Effector memory CD4-positive, alpha-beta T cell (primary cell): ENCODE measurements at places on chromosomes 2 and 18.
A peak's percentile ranks its signal among the peaks of the same experiment; 100 is the strongest.

GRCh38 chr2:218827701-218828476, 3.7 kb downstream of the PRKAG3 start:
- no peak for DNase-seq

GRCh38 chr2:109173311-109174171, 44.5 kb downstream of the SH3RF3 start:
- DNase-seq: no peak

- DNase-seq: no peak
These were observed 123.5 kb upstream of the BOD1L2 start for GRCh38 chr18:57023275-57023882.

- no peak for DNase-seq
These were observed 52.8 kb upstream of the OTOF start for GRCh38 chr2:26530696-26531095.

DNA sequence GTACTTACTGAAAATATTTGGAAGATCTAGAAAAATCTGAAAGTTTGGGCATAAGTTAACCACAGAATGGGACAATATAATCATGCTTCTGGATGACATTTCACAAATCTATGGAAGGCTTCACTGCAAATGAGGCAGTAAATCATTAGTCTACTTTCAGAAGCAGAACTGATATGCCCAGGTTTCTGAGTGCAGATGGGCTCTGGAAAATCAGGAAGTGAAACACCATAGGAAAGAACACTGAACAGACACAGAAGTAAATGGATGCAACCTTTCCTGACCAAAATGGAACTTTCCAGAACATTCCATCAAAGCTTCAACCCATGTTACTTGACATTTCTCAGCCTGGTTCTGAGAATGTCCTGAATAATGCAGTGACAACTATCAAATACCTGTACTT, 55.1 kb downstream of the KCNG3 start:
- no peak for DNase-seq

DNA sequence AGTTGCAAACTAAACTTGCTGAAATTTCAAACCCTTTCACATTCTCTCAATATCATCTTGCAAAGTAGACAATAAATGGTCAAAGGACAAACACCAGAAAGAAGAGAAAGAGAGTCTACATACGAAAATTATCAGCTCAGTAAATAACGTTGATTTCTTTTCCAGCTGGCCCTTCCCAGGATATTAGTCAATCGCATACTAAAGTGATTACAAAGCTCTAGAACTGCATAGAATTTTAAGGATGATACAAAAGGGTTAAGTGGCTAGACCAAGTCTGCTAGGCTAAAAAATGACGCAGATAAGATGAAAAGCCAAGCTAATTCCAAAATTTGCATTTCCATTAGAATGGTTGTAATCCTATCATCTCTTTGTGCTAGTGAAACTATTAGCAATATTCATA, 405.7 kb downstream of the FBXO15 start:
- no peak for DNase-seq

DNA sequence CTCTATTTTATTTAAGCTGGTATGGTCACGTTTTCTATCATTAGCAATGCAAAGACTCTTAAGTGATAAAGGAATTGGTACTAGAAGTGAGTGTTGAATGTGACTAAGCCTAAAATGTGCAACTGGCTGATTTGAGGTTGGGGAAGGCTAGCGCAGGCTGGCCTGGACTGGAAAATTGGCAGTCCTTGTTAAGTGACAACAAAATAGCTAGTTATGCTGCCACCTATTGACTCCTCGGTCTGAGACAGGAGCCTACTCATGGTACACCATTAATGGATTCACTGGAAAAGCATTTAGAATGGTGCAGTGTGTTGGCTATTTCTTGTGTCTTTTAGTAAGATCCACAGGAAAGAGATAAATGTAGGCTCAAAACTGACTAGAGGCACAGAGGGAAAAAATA, 5.7 kb upstream of the WIPF1 start:
- DNase-seq: peak; percentile 36

DNA sequence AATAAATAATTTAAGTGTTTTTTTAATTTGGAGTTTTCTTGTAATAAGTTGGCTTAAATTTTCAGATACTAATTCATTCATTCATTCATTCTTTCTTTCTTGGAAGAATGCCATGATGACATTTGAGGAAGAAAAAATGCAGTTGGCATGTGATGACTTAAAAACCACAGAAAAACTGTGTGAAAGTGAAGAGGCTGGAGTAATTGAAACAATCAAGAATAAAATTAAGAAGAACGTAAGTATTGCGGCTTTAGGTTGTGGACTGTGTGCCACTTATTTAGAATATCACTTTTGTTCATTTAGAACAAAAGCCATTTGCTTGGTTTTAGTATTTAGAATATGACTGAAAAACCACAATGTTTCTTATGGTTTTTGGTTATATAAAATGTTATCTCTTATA, 51.4 kb downstream of the TTC39C start:
- DNase-seq: no peak
